Stimulated activated CD8-positive, alpha-beta memory T cell treated with anti-CD3 and anti-CD28 coated beads, Interleukin-4, amount 100 ng/mL, for 1 hour (primary cell): ENCODE measurements at places on chromosomes 2 and 18.

GRCh38 chr18:67794521-67794920 lies 278.0 kb upstream of the DSEL start:
- no peak for DNase-seq

GRCh38 chr2:68942827-68943226 lies 9.9 kb downstream of the GKN2 start:
- DNase-seq: no peak

DNA sequence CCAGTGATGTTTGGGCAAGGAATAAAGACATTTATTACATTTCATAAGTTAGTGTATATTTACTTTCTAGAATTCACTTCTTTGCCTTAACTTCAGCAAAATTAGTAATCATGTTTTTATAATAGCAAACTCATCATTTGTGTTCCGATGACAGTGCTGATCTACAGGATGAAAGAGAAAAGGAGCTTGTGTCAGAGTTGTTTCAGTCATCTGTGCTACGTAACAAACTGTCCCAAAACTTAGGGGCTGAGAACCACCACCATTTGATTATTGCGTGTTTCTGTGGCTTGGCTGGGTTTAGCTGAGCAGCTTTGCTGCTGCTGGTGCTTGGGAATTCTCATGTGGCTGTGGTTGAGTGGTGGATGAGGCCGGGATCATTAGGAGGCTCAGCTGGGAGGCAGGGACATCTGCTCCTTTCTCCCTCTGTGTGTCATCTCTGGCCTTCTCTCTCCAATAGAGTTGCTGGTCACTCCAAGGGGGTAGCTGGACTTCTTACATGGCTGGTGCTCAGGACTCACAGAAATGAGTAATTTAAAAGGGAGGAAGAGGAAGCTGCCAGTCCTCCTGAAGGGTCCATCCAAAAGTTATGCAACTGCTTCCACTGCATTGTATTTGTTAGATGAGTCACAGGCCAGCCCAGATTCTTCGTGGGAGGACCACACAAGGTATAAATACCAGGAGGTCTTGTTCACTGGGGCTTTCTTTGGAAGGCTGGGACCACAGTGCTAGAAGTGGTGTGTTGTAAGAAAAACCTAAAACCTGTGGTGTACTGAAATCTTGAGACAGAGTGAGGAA lies 43.4 kb upstream of the HAAO start:
- no peak for DNase-seq

- no peak for DNase-seq
These were observed 3.5 kb upstream of the LBX2 start for GRCh38 chr2:74502720-74503505.
